Upper lobe of right lung (tissue), 1 donor: ENCODE measurements at places on chromosomes 2 and 18.
A peak's percentile ranks its signal among the peaks of the same experiment; 100 is the strongest.

DNA sequence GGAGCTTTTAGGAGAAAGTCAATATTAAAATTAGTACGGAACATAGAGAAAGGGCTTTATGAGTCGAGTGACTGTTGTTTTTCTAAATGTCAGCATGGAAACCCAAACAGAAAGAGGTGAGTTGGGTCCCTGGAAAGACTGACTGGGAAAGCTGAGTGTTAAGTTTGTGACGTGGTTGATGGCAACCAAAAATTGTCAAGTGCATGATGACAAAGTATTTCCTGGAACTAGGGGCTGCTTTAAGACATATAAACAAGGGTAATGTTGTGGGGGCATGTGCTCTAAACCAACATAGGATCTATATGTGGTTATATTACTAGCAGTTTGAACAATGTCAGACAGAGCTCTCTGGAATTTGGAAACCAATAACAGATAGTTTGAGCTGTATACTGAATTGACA is 50.9 kb upstream of the GPD2 start:
- DNase-seq = no peak

DNA sequence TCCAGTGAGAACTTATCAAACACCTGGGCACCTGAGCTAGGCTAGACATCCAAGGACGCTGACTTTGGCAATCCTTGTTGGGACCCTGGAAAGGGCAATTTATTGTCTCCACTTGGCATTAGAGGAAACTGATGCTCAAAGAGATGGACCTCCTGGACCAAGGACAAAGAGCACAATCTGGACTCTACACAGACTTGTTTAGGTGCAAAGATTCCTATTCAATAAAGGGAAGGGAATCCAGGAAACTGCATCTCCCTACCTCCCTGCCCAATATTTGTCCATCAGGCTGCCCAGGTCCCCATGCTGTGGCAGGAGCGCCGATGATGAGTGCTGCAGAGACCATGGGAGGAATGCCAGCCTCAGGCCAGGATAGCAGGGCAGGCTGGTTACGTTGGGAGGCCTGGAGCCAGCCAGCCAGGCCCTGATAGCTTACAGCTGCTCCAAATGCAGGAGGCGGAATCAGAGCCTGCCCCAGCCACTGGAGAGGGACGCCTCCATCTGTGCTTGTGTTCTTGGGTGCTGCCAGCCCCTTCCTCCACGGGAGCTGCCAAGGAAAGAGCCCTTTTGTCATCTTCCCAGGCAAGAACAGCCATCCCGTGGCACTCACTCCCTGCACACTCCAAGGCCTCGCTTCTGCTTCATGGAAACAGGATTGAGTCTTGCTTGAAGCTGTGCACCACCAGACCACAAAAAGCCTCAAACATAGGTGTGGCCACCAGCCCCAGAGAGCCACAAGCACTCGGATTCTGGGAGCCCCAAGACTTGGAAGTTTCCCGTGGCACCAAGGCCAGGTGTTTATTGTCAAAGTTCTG is 60.0 kb downstream of the HS1BP3 start:
- DNase-seq = peak; percentile 64

DNA sequence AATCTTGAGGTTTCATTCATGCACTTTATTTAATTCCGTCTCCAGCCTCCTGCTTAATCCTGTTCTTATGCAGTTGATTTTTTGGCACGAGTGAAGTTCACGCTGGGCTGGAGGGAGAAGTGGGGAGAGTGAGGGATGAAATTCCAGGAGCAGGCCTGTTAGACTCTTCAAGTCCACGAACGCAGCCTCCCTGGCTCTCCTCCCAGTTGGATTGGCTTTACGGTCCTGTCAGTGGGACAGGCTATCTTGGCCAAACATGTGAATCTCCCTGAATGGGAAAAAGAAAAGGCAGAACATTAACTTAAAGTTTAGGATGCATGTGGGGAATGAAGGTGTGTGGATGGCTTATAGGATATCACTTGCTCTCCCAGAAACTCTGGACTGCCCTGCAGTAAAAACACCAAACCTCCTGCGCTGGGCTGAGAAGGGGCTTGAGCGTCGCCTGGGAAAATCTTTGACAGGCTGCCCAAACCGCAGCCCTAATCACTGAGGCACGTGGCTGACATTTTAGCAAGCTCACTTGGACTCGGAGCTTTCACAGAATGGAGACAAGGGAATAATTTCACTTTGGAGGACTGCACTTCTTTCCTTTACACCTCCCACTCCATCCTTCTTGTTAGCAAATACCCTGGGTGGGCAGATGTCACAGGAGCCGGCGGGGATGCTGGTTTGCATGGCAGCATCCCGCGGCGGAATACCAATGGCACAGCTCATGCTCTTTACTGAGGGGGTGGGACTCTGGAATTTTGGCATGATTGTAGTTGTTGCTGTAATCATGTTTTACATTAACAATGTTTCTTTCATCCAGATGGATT is 93.9 kb downstream of the ACKR3 start:
- no peak for DNase-seq

- no peak for DNase-seq
Observed at GRCh38 chr2:112915300-112916144, 4.6 kb downstream of the IL37 start.

DNA sequence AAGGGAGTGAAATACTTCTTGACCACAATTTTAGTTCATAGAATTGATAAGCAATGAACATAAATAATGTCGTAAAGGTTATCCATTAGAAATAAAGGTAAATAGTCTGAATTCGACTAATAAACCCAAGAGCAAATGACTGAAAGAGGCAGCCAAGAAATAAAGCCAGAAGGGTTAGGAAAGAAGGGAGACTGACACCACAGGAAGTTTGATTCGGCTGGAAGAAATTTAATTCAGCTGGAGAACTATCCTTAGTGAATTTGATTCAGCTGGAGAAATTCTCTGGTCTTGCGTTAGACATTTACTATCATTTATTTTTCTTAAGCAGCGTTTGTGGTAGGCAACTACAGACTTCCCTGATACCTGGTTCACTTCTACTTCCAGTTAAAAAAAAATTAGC is 429.6 kb downstream of the PID1 start:
- DNase-seq = no peak

- DNase-seq = no peak
Observed at GRCh38 chr2:48218169-48218568, 311.8 kb upstream of the STON1 start.

DNA sequence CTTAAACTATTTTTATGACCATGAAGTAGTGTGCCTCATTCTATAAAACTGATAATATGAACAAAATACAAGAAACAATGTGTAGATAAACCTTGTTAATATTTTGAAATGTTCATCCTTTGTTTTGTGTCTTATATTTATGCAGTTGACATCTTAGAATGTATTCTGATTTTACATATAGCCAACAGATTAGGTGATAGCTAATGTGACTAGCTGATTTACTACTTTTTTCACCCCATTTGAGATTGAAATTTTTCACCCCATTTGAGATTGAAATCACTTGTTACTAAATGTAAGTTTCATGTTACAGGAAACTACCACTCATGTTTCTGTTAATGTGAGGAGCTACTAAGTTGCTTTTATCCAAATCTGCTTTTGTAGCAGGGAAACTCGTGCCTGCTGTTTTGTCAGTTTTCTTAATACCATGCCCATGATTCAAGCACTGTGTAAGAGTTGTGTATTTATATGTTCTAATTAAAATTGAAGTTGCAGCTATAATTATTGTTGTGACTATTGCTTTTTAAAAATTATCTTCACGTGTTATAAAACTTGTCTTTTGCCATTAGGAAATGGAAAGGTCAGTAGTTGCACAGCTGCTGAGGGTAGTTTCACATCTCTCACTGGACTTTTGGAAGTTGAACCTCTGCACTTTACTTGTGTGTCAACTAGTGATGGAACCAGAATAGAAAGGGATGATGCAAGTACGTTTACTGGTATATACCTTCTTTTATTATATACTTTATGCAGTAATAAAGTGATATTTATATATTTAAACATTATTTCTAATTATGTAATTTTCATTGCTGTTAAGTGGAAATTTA is 96.6 kb downstream of the BIRC6 start:
- DNase-seq = no peak

DNA sequence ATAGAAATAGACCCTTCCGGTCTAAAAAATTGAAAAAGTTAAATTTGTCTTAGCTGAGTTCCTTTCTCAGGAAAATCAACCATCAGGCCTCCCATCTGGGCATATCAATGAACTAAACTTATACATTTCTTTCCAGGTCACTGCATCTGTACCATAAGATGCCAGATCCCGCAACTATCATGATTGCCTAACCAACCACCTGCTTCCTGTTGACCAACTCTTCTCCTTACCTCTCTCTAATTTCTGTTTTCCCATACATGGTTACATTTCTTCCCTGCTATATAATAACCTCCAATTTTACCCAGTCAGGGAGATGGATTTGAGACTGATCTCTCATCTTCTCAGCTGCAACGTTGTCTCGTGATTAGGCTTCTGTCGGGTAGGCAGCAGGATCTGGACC is 228.7 kb downstream of the FSIP2 start:
- no peak for DNase-seq

- no peak for DNase-seq
Observed at GRCh38 chr18:49967171-49967570, 153.8 kb upstream of the ACAA2 start.

DNA sequence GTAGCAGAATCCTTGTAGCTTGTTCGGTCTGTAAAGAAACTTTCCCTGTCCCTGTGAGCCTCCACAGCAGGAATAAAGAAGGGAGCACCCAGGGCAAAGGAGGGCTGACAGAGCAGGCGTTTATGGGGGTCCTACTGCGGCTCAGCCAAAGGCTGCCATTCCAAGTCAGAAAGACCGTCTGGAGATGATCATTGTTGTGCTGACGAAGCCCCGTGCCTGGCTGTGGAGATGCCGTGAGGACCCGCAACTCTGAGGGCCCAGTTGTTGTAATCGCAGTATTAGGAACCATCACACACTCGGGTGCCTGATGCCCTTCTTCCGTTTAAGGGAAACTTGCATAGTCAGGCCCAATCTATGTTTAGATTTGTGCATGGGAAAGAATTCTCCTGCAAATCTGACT is 16.9 kb upstream of the VWA3B start:
- DNase-seq = no peak
